ENCODE measurements at places on chromosomes 12 and 14.

GRCh38 chr14:59159169-59159568 is 29.3 kb upstream of the DAAM1 start:
- DNase-seq = no peak

- DNase-seq = no peak
Observed at GRCh38 chr12:125989696-125990095, 924.5 kb downstream of the AACS start.

DNA sequence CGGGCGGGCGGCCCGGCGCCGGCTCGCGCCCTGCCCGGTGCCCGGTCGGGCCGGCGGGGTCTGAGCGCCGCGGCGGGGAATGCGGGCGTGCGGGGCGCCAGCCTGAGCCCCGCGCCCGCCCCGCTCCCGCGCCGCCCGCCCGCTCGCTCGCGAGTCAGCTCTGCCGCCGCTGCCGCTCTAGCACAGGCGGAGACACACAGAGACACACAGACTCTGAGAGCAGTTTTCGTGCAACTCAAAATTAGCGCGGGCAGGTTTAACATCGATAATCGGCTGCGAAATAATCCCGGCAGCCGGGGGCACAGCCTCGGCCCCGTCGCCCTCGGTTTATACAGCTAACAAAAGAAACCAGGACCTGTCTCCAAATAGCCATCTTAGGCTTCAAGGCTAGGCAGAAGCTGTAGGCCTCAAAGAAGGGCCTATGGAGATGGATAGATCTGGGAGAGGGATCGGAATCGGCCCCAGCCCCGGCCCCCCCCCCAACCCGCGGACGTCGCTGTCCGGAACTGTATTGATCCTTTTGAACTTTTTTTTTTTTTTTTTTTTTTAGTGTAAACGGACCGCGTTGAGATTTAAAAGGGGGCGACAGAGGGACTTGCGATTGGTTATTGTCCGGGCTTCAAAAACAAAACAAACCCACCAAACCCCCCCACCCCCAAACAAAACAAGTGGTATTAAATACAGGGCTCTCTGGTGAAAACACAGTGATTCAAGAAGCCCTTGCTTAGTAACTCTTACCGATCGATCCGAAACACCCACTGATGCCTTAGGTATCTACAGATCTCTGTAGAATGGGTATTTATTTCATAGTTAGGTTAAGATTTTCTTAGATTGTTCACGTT is 1.1 kb downstream of the ARID2 start:
- peak; percentile 22 for DNase-seq

- DNase-seq = no peak
Observed at GRCh38 chr14:57760896-57761295, 105.0 kb downstream of the SLC35F4 start.

- no peak for DNase-seq
Observed at GRCh38 chr14:42460673-42461072, 854.0 kb downstream of the LRFN5 start.

DNA sequence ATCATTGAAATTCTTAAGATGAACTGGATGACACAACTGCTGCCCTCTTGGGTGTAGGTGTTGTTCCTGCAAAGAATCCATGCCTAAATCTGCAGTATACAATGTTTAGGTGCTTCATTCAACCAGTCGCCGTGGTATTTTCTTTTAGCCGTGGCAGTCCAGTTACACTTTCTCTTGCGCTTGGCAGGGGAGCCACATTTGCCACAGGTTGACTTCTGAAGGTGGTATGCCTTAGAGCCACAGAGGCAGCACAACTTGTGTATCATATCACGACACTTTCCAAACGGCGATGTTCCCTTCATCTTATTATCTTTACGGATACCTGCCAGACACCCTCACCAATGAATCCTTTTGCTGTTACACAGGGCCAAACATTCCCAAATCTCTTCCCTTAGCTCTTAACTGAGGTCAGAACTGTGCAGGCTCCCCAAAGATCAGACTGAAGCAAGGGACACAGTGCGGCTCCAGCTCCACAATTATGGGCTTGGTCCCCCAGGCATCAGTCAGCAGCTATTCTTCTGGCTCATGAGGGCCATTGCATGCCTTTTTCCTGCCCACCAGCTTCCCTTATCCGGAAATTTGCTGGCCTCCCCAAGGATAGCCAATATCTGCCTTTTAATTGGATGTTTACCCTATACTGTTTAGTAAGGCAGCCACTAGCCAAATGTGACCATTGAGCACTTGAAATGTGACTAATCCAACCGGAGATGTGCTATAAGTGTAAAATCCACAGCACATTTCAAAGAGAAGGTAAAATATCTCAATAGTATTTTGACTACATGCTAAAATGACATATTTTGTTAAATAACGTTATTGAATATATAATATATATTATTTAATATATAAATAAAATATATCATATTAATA is 50.7 kb downstream of the SENP1 start:
- no peak for DNase-seq

DNA sequence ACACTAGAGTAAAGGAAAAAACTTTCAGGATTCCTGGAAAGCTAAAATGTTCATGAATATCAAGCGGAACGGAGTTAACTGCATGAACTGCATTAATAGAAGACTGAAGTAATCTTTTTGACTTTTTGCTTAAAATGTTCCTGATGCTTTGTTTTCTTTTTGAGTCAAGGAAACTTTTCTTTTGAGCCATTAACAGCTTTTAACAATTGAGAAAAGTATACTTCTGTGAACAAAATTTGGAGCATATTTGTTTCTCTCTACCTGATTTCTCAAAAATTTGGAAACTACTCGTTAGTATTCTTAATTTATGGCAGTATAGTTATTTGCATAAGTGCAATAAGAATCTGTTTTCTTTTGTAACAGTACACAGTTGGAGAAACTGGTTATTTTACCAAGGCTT is 78.5 kb downstream of the CALM1 start:
- no peak for DNase-seq

DNA sequence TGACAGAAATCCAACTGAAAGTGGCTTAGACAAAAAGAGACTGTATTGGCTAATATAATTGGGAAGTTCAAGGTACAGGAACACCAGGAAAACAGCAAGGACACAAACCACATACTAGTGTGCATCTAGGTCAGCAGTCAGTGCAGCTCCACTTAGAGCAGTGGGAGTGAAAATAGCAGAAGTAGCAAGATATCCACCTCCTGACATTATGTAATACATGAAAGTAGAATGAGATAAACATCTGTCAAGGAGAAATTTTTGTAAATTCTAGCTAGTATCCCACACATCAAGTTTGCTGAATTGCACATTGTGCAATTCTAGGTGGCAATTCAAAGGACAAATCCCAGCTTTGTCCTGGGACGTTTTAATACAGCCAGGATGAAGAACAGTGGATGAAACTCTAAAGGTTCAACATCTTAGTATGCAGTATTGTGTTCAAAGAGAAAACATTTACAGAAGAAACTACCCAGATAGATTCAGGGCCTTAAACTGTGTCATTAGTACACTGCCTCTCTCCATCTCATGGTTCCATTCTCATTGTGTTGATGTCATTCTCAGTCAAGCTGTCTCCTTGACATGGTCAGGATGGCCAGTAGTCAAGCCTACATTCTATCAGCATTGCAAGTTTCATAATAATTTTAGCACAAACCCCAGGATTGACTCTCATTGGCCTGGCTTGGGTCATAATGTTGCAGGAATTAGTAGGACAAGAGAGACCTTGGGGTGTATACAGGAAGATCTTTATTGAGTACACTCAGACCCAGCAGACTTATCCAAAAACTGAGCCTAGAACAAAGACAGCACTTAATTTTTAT is 56.8 kb downstream of the SDR9C7 start:
- DNase-seq = no peak

- no peak for DNase-seq
Observed at GRCh38 chr12:104974626-104975290, 11.4 kb upstream of the NOPCHAP1 start.

DNA sequence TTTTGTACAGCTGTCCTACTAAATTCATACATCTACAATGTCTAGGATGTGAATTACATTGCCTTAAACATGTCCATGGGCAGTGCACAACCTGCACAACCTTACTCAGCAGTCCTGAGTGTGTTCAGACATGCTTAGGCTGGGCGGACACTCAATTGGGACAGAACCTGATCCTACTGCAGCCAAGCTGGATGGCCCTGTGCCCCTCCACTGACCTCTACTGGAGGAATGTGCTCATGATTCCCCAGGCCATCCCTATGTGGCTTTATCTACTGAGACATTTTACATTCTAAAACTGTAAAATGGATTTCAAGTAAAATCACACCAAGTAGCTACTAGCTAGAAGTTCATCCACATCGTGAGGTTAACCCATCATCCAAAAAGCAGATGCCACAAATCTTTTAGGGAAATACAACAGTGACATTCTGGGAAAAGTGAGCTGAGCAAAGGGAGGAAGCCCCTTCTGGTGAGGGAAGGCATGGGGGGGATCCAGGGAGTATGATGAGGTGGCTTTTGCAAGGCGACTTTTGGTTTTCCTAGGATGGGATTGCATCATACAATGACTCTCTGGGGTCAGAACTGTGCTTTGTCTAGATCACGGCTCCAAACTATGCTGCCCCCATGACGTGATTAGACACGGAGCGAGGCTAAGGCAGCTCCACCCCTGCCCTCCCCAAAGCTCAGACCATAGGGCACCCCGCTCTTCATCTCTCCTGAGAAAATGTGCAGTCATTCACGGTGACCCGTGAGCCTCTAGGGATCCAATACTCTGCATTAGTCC is 911.7 kb upstream of the TMEM132C start:
- DNase-seq = no peak

GRCh38 chr12:62332598-62332997 is 72.4 kb downstream of the USP15 start:
- DNase-seq = no peak

DNA sequence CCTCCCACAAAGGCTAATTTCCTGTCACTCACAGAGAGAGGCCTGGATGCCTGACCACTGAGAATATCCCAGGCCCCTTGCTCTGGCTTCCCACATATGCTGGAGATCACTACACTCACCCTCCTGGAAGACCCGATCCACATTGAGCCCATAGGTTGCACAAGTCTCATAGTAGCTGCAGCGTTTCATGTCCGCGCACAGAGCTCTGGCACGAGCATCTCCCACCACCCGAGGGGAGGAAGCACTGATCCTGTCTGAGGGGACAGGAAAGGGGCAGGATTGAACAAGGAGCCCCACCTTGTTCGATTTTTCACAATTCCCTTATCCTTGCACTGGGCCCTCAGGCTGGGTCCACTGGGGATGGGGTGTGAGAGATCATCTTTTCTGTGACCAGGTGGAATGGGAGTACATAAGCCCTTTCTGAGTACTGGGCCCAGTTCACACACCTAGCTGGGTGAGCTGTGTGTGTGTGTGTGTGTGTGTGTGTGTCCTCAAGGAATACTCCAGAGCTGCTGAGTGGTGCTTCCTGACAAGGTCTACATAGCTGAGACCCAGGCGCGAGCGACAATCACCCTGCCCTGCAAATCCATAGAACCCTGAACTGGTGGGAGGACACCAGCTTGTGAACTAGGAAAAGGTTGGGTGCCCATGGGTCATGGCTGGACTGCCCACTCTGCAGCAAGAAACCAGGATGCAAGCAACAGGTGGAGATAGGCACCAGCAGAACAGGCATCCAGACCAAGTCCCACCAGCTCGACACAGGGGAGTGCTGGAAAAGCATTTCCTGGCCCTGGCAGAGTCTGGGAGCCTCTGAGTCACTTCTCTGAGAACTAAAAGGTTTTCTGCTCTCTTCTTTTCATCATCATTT is 5.6 kb downstream of the AGAP2 start:
- DNase-seq = no peak

GRCh38 chr12:41058266-41058665 is 129.9 kb upstream of the PDZRN4 start:
- DNase-seq = no peak

GRCh38 chr12:112005419-112006395 is 7.3 kb downstream of the TMEM116 start:
- no peak for DNase-seq

DNA sequence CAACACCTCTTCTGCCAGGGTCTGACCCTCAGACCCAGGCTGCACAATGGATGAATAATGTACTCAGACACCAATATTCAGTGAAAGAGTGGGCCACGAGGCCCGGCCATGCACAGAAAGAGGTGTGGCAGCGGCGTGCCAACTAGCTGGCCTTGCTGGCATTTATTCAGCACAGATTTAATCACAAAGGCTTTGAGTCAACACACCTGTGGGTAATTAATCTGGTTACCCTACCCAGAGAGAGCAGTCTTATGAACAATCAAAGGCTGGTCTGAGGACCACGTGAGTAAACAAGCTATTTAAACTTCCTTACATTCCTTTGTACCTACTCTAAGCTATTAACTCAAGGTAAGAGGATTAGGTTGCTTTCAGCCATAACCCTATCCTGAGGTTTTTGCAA is 324.8 kb downstream of the C12orf50 start:
- no peak for DNase-seq

DNA sequence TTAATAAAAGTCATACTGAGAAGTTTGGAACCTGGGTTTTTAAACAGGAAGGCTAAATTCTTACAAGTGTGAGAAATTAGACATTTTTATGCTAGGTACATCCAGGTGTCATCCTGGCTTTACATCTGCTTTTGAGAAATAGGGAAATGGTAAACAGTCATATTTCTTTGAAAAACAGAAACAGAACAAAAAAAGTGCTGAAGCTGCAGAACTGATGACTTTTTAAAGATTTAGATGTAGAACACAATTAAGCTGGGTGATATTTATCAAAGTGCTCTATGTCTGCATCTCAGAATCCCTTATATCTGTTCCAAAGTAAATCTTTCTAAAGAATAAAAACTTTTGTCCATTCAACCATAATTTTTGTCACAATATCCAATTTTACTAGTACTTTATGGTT is 282.9 kb upstream of the ATXN7L3B start:
- no peak for DNase-seq

Measured in stimulated activated CD4-positive, alpha-beta T cell treated with anti-CD3 and anti-CD28 coated beads, Interleukin-15, amount 100 ng/mL, for 1 hour (primary cell).